ENCODE measurements at places on chromosomes 7 and 10.

DNA sequence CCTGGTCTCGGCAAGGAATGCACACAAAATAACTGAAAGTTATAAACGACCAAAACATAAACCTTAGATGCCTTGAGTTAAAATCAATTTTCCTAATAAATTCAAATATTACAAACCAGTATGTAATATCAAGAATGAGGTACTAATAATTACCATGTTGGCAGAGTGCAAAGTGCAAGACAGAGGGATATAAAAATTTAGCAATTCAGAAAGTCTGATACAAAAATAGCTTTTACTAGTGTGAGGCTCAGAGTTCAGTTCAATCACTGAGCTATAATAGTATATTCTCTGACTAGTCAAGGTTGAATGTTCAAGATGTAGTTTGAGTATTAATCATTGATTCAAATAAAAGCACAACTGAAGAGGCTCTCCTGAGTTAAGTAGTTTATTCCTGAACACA, 4.8 kb upstream of the AUTS2 start:
- no peak for DNase-seq
- no peaks in the 10 kb centered on the region for H3K36me3 ChIP-seq
- no peak overlapping the region for H3K27ac ChIP-seq
- H3K4me1 ChIP-seq, result peaks cover 4% of the 10 kb centered on the region
- no peaks in the 10 kb centered on the region for H3K27me3 ChIP-seq

DNA sequence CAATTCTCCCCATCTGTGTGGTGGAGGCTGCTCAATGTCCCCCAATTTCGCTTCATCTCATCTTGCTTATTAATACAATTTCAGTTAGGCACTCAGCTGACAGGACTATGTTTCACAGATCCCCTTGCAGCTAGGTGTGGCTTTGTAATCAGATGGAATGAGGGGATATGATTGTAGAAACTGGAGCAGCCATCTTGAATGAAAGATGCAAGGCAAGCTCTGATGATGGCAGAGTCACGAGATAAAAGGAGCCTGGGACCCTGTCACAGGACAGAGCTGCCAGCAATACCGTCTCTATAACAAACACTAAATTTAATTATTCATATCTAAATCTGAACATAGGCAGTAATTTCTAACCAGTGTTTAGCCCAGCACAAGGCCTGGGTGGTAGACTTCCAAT, 991 bp upstream of the DLD start:
- no peak for DNase-seq
- no peaks in the 10 kb centered on the region for H3K36me3 ChIP-seq
- H3K27me3 ChIP-seq, result no peaks in the 10 kb centered on the region
- H3K27ac ChIP-seq, result no peak overlapping the region
- peaks cover 25% of the 10 kb centered on the region for H3K4me1 ChIP-seq

DNA sequence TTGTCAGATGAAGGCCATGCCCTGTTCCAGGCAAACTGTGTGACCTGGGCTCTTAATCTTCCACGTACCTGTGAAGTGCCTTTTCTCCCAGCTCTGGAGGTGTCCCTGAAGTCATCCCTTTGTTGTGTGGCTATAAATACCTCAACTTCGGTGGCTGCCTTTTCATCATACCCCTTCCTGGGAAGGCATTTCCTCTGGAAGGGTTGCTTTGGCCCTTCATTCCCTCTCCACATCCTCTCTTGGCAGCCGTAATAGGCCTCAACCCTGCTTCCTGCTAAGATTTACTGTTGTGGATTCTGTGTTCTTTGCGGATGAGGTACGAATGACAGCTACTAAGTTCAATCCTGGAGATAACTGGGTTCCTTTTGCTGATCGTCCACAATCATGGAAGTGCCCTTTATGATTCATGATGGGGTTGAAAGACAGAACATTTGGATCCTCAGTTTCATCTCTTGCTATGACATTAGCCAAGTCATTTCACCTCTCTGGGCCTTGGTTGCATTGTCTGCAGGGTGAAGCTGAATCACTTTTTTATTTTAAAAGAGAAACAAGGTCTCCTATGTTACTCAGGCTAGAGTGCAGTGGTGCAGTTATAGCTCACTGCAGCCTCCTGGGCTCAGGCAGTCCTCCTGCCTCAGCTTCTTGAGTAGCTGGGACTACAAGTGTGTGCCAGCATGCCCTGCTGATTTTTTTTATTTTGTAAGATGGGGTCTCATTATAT, 23.6 kb downstream of the FKBP6 start:
- no peak overlapping the region for H3K4me3 ChIP-seq
- H3K27ac ChIP-seq, result no peak overlapping the region
- no peaks in the 10 kb centered on the region for H3K4me1 ChIP-seq
- H3K27me3 ChIP-seq, result no peaks in the 10 kb centered on the region
- DNase-seq, result no peak
- H3K36me3 ChIP-seq, result no peaks in the 10 kb centered on the region

GRCh38 chr7:103396471-103396870, 49.0 kb downstream of the PSMC2 start:
- no peaks in the 10 kb centered on the region for H3K36me3 ChIP-seq
- H3K4me1 ChIP-seq, result no peaks in the 10 kb centered on the region
- no peak overlapping the region for H3K27ac ChIP-seq
- H3K27me3 ChIP-seq, result no peaks in the 10 kb centered on the region
- no peak overlapping the region for H3K4me3 ChIP-seq
- DNase-seq, result no peak

DNA sequence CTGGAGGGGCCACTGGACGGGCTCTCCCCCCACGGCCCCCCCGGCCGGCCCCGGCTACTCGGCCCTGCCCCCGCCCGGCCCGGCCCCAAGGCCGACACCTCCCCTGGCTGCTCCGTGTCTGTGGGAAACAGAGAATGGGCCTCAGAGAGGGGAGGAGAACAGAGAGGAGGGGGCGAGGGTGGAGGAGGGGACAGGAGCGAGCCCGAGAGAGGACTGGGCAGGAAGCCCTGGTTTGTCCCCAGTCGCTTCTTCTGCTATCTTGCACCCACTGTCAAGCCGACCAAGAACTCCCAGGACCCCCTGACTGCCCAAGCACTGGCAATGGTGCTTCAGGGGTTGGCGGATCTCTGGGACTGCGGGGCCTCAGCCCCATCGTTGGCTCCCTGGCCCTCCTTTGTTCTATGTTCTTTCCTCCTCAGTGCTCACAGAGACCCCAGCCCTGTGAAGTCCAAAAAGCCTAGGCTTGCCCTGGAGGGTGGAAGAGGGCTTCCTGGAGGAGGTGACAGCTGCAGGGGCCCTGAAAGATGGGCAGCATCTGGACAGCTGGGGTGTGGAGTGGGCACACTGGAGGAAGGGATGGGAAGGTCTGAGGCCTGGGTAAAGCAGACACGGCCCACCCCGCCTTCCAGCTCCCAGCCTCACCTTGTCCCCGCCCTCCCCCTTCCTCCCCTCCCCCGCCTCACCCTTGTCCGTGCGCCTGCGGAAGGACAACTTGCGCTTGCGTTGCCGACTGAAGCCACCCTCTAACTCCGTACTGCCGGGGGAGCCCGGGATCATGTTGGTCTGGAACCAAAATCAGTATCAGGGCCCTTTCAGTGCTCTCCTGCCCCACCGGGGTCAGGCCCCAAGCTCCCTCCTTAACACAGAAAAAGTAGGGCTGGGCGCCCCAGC, 30.1 kb downstream of the KCNH2 start:
- peaks cover 12% of the 10 kb centered on the region for H3K27me3 ChIP-seq
- no peak overlapping the region for H3K4me3 ChIP-seq
- H3K4me1 ChIP-seq, result no peaks in the 10 kb centered on the region
- DNase-seq, result no peak

DNA sequence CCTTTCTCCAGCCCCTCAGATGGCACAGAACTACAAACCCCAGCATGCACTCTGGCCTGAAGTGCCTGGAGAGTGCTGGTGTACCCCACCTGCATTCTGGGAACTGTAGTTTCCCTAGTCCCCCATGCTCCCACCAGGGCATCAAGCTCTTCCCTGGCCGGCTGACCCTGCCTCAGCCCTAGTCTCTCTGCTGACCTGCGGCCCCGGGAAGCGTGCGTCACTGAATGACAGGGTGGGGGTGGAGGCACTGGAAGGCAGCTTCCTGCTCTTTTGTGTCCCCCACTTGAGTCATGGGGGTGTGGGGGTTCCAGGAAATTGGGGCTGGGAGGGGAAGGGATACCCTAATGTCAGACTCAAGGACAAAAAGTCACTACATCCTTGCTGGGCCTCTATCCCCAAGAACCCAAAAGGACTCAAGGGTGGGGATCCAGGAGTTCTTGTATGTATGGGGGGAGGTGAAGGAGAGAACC, 2.1 kb downstream of the NOS3 start:
- H3K4me3 ChIP-seq, result no peak overlapping the region
- H3K4me1 ChIP-seq, result peaks cover 31% of the 10 kb centered on the region
- DNase-seq, result no peak
- H3K36me3 ChIP-seq, result no peaks in the 10 kb centered on the region

DNA sequence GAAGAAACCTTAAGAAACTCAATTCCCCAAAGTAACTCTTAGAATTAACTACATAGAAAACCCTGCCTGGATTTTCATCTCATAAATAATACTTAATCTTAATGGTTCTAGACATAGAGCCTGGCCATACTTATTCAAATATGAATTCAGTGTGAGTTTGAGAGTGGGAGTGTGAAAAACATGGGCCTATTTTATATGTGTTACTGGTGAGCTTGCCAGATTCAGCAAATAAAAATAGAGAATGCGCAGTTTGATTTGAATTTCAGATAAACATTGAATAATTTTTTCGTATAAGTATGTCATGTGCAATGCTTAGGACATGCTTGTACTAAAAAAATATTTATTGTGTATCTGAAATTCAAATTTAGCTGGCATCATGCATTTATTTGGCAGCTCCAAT, 473.9 kb upstream of the FZD8 start:
- H3K27ac ChIP-seq, result no peak overlapping the region
- H3K27me3 ChIP-seq, result no peaks in the 10 kb centered on the region
- H3K4me1 ChIP-seq, result peaks cover 19% of the 10 kb centered on the region
- no peaks in the 10 kb centered on the region for H3K36me3 ChIP-seq
- no peak for DNase-seq

DNA sequence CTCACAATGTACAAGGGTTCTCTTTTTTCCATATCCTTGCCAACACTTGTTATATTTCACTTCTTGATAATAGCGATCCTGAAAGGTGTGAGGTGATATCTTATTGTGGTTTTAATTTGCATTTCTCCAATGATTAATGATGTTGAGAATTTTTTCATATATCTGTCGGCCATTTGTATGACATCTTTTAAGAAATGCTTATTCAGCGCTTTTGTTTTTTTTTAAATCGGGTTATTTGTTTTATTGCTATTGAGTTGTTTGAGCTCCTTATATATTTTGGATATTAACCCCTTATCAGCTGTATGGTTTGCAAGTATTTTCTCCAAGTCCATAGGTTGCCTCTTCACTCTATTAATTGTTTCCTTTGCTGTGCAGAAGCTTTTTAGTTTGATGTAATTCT, 218.8 kb downstream of the MTERF1 start:
- no peak overlapping the region for H3K4me3 ChIP-seq
- no peak for DNase-seq
- no peaks in the 10 kb centered on the region for H3K27me3 ChIP-seq
- H3K4me1 ChIP-seq, result no peaks in the 10 kb centered on the region
- H3K27ac ChIP-seq, result no peak overlapping the region

- peaks cover 64% of the 10 kb centered on the region for H3K36me3 ChIP-seq
- H3K27me3 ChIP-seq, result no peaks in the 10 kb centered on the region
- H3K4me1 ChIP-seq, result no peaks in the 10 kb centered on the region
- DNase-seq, result peak; percentile 78
Measured at GRCh38 chr7:149432121-149432691, 28.7 kb downstream of the ZNF777 start.

- no peaks in the 10 kb centered on the region for H3K27me3 ChIP-seq
- H3K27ac ChIP-seq, result no peak overlapping the region
- no peak overlapping the region for H3K4me3 ChIP-seq
- no peaks in the 10 kb centered on the region for H3K36me3 ChIP-seq
Measured at GRCh38 chr7:96870934-96871333, 134.4 kb upstream of the DLX6 start.

DNA sequence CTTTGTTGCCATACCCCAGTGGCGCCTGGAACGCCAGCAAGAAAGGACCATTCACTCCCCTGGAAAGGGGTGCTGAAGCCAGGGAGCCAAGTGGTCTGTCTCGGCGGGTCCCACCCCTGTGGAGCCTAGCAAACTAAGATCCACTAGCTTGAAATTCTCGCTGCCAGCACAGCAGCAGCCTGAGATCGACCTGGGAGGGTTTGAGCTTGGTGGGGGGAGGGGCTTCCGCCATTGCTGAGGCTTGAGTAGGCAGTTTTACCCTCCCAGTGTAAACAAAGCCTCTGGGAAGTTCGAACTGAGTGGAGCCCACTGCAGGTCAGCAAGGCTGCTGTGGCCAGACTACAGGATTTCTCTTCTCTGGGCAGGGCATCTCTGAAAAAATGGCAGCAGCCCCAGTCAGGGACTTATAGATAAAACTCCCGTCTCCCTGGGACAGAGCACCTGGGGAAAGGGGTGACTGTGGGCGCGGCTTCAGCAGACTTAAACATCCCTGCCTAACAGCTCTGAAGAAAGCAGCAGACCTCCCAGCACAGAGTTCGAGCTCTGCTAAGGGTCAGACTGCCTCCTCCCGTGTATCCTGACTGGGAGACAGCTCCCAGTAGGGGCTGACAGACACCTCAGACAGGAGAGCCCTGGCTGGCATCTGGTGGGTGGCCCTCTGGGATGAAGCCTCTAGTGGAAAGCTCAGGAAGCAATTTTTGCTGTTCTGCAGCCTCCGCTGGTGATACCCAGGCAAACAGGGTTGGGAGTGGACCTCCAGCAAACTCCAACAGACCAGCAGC, 281.1 kb upstream of the SP4 start:
- H3K27me3 ChIP-seq, result no peaks in the 10 kb centered on the region
- H3K36me3 ChIP-seq, result no peaks in the 10 kb centered on the region
- H3K4me3 ChIP-seq, result no peak overlapping the region

- no peaks in the 10 kb centered on the region for H3K27me3 ChIP-seq
- DNase-seq, result no peak
- no peak overlapping the region for H3K4me3 ChIP-seq
- H3K36me3 ChIP-seq, result no peaks in the 10 kb centered on the region
Measured at GRCh38 chr10:69411476-69411875, 5.2 kb downstream of the TACR2 start.

DNA sequence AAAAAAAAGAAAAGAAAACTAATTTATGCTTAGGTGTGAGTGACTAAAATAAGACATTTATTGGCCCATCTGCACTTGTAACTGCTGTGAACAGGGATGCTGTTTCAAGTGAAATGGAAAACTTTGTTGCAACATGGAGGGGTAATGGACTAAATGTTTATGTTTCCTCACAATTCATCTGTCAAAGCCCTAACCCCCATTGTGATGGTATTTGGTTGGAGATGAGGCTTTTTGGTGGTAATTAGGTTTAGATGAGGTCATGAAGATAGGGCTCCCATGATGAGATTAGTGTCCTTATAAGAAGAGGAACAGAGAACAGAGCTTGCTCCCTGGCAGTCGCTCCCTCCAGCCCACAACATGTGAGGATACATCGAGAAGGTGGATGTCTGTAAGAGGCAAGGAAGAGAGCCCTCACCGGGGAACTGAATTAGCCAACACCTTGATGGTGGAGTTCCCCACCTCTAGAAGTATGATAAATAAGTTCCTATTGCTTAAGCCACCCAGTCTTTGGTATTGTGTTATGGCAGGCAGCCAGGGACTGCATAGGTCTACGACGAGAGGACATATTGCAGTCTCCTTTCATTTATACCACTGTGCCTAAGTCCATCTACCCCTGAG, 28.6 kb upstream of the VCL start:
- DNase-seq, result peak; percentile 53
- H3K36me3 ChIP-seq, result no peaks in the 10 kb centered on the region
- H3K4me3 ChIP-seq, result no peak overlapping the region

GRCh38 chr10:97134110-97134509, 51.6 kb downstream of the SLIT1 start:
- no peaks in the 10 kb centered on the region for H3K27me3 ChIP-seq
- H3K4me1 ChIP-seq, result no peaks in the 10 kb centered on the region
- no peak for DNase-seq

GRCh38 chr7:90788052-90788451, 191.9 kb downstream of the CDK14 start:
- DNase-seq, result no peak
- no peaks in the 10 kb centered on the region for H3K27me3 ChIP-seq
- H3K4me3 ChIP-seq, result no peak overlapping the region
- H3K36me3 ChIP-seq, result no peaks in the 10 kb centered on the region

Measured in upper lobe of left lung (tissue), 6 donors.